ENCODE measurements at places on chromosomes 6 and 20.

DNA sequence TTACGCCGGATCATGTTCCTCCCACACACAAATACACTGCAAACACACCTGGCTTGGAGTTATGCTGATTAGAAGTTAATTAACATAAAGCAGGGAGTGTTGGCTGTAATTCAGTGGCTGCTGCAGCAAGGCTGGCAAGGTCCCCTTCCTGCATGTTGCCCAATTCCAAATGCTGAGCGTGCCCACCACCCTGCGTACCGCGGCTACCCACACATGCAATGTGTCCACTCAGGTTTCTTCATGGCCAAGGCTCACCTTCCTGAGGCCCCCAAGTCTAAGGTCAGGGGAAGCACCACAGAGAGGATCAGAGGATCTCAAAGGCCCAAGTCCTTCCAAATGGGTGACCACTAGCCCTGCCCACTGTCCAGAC, 11.6 kb upstream of the PRND start:
- no peak for DNase-seq

GRCh38 chr20:31923388-31924331, 28.2 kb downstream of the PDRG1 start:
- no peak for DNase-seq

DNA sequence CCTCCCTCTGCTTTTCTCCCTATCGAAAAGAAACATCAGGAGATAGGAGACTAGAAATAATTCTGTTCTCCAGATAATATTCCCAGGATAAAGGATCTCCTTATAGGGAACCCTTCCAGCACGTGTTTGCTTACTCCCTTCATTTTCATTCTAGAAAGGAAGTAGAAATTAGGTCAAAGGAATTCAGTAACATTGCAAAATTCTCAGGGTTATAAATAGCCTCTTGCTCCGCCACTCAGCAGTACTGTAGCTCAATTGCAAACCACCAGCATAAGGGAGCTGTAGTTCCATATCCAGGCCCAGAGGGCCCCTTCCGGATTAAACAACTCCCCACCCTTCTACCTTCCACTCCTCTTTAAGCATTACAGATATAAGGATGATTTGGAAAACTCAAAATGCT, 6.2 kb downstream of the ELMO2 start:
- DNase-seq: no peak

DNA sequence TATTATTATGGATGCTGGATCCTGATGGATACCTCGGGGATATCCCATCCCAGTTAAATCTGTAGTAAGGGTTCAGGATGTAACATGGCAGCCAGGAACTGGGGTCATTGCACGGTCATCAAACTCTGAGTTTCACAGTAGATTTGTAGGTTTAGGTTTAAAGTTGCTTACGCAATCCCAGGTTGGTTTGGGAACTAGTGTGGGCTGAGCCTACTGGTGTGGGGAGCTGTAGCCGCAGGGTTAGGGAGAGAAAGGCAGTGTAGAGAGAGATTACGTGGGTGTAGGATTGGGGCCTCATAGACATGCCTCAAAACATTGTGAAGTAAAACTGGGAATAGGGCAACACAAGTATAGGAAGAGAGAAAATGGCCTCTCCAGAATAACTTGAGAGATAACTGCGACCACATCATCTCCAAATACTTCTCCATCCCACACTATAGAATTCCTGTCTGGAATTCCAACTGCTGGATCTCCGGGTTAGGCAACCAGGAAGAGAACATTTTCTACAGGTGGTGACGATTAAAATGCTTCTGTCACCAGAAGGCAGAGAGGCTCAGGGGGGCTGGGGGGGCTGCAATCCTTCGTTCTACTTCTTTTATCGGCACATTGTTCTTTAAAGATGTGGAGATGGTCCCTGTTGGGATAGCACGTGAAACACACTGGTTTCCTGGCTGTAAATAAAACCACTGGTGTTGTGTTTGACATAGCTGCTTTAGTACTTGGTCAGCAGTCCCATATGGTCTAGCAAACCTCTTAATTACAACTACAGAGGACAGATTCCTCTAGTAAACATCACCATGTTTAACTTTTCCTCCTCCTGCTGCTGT, 44.9 kb upstream of the TMEM170B start:
- no peak for DNase-seq

GRCh38 chr20:31523361-31524283, 9.4 kb downstream of the HM13 start:
- DNase-seq: no peak

- DNase-seq: no peak
Observed at GRCh38 chr6:13689511-13690256, 22.0 kb downstream of the RANBP9 start.

- DNase-seq: no peak
Observed at GRCh38 chr20:40980828-40981310, 47.8 kb upstream of the TOP1 start.

DNA sequence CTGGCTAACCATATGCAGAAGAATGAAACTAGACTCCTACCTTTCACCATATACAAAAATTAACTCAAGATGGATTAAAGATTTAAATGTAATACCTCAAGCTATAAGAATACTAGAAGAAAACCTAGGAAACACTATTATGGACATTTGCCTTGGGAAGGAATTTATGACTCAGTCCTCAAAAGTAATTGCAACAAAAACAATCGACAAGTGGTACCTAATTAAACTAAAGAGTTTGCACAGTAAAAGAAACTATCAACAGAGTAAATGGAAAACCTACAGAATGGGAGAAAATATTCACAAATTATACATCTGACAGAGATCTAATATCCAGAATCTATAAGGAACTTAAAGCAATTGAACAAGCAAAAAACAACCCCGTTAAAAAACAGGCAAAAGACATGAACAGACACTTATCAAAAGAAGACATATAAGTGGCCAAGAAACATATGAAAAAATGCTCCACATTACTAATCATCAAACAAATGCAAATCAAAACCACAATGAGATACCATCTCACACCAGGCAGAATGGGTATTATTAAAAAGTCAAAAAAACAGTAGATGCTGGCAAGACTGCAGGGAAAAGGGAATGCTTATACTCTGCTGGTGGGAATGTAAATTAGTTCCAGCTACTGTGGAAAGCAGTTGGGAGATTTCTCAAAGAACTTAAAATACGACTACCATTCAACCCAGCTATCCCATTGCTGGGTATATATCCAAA, 31.9 kb downstream of the RALGAPB start:
- no peak for DNase-seq

DNA sequence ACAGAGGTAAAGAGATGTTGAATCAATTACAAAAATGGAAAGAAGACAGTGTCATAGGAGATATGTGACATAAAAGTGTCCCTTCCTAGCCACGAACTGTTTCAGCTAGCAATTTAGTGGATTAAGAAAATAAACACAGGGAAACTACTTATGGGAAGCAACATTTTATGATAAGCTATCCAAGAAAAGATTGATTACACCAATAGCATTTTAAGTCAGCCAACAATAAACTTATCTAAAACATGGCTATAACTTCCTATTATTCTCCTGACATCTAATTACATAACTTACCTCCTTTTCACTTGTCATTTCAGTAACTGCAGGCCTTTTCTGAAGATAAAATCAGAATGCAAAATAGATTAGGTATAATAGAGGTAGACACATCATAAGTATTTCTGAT, 111.4 kb downstream of the PTPRK start:
- DNase-seq: no peak

GRCh38 chr6:10520468-10520867, 683 bp upstream of the GCNT2 start:
- no peak for DNase-seq

DNA sequence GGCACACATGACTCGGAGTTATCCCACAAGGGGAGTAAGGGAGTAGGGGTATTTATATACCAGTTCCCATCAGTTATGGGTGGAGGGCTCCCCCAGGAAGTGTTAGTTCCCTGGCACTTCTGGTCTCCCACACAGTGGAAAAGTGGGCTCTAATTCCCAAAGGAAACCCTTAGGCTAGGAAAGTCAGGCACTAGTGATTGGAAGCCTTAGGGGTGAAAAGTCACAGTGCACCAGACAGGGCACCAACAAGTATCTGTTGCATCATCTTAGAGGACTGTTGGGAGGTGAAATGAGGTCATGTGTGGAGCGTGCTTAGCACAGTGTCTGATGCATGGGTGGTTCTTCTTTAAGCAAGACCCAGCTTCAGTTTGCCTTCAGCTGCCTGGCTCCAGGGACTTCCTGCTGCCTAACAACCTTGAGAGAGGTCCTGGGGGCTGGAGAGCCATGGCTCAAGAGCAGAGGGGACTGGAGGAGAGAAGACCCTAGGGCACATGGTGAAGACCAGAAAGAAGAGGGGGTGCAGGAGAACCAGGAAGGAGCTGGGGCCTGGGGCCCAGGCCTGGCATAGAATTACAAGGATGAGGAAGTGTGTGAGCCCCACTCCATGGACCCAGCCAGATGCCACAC, 7.5 kb upstream of the FOXP4 start:
- no peak for DNase-seq

GRCh38 chr20:33232486-33233072, 3.2 kb upstream of the BPIFA1 start:
- DNase-seq: no peak

- no peak for DNase-seq
Observed at GRCh38 chr6:33577106-33577535, 3.0 kb downstream of the BAK1 start.

GRCh38 chr20:23061734-23062561, 12.5 kb upstream of the THBD start:
- no peak for DNase-seq

GRCh38 chr6:160135907-160136655, 14.5 kb downstream of the SLC22A1 start:
- no peak for DNase-seq

- peak; percentile 37 for DNase-seq
Observed at GRCh38 chr6:168118935-168119334, 39.9 kb upstream of the FRMD1 start.

Measured in left forelimb (tissue), 1 donor.